Umbilical cord (tissue), 2 donors: ENCODE measurements at places on chromosomes 6 and 20.
A peak's percentile ranks its signal among the peaks of the same experiment; 100 is the strongest.

- DNase-seq, result peak; percentile 80
Measured at GRCh38 chr6:23180504-23181293, 611.3 kb downstream of the HDGFL1 start.

GRCh38 chr20:925516-925915 lies 9.4 kb upstream of the ANGPT4 start:
- no peak for DNase-seq

DNA sequence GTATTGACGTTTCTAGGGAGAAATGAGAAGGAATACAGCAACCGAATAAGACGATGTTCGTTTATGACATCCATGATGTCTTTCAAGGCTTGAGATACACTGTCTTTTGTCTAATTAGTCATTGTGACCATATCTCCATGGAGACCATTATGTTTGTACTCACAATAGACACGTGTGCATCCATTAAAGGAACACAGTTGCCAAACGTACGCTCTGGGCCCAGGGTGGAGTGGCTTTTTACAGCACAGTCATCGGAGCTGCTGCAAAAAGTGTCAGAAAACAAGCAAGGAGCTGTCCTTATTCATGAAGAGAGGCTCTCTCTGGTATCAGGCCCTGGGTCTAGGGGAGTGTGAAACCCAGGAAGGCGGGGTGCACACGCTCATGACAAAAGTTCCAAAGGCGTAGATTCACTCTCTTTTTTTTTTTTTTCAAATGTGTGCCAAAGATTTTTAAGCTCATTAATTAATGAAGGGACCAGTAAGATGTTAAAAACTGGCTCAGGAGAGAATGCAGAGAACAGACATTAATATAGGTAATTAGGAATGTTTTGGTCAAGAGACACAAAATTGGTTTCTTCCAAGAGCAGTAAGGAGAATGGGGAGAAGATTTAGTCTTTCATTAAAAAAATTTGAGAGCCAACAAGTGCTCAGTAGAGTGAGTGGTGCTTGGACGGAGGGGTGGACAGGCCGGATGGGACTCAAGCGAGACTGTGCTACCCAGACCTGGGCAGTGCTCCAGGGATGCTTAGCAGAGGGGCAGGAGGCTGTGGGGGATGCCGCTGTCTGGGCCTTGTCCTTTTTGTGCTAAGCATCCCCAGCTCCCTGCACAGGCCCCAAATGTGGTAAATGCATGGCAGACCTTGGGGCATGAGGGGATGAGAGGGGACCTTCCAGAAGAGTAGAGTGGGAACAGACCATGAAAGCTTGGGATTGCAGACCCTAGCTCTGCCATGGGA lies 34.9 kb upstream of the GTSF1L start:
- no peak for DNase-seq

DNA sequence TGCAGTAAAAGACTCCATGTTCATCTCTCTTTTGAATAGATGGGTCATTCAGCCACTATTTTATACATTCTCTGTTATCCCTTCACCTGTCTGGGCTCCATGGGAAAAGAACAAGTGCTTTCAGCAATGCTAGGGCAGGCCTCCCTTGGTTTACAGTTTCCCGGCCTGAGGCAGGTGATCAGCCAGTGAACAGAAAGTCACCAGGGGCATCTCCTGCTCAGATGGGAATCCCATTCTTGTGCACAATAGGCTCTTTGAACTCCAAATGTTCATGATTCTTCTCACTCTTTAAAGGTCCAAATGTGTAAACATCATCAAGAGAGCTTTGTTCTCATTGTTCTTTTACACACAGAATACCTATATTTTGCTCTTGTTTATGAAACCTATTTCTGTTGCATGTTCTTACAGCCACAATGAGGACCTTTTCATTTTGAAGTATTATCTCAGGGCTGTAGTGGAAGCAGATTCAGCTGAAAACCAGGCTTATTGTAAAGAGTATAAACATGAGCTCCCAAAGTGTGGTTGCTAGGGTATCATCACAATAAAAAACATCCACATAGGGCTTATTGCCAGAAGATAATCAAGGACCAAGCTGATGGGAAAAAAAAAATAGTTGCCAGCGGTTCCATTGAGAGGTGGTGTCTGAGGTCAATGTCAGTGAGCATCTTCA lies 267.1 kb upstream of the SGK1 start:
- DNase-seq, result no peak

DNA sequence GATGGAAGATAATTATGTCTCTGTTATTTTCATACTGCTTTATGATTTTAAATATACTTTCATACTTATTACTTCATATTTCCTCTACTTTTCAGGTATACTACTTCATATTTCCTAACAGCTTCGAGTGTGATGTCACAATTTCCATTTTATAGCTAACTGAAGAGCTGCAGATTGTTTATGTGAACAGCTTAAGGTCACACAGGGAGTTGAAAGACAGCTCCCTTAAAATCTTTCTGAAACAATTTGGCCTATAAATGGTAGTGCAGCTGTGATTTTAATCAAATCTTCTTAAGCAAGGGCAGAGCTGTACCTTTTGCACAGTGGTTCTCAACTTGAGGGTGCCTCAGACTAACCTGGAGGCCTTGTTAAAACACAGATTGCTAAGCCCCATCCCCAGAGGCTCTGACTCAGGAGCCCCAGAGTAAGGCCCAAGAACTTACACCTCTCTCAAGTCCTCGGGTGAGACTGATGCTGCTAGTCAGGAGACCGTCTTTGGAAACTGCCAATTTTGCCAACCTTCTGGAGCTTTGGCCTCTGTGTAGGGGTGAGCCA lies 347.0 kb upstream of the HSF2 start:
- no peak for DNase-seq

DNA sequence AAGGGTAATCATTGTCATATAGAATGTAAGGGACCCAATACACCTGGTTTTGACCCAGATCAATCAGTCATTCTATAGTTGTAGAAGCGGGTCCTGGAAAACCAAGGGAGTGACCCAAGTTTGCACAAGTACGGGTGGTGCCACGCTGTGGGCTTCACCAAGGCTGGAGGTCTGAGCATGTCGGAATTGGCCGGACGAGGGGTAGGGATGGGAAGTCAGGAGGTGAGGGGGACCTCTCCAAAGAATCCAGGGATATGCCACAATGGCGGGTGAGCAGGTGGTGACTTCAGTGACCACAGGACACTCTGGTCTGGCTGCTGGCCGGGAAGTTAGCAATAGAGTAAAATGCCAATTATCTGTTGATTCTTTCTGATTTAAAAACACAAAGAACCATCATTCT lies 186.6 kb upstream of the FOXQ1 start:
- DNase-seq, result no peak

DNA sequence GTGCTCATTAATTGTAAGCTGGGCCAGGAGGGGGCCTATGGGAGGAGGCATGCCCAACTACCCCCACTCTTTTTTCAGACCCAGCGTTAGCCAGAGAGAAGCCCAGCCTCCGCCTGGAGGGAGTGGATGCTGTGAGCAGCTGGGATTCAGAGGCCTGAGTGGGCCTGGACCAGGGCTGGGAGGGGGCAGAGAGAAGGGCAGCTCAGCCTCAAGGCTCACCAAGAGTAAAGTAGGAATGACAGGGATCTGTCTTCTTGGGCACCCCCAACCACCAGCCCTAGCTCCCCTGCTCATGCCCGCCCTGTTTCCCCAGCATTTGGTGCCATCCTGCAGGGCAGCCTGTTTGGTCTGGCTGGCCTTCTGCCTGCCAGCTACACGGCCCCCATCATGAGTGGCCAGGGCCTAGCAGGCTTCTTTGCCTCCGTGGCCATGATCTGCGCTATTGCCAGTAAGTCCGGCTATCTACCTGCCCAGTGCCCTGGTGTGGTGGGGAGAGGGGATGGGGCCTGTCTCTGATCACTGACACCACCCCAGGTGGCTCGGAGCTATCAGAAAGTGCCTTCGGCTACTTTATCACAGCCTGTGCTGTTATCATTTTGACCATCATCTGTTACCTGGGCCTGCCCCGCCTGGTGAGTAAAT lies 6.8 kb downstream of the SLC29A1 start:
- no peak for DNase-seq

DNA sequence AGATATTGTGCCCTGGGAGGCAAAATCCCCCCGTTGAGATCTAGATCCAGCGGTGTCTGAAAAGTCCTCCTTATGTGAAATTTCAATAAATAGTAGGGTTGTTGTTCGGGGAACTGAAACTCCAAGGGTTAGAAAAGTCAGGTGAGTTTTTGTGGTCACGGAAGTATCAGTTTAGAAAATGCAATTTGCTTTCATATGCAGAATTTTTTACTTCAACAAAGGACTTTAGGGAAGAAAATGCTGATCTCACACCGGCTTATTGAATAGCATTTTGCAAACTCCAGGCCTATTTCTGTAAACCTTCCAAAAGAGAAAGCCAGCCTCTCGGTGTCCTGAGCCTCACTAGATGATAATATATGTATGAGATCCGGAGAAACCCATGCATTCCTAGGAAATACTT lies 254.7 kb downstream of the TSHZ2 start:
- peak; percentile 74 for DNase-seq

DNA sequence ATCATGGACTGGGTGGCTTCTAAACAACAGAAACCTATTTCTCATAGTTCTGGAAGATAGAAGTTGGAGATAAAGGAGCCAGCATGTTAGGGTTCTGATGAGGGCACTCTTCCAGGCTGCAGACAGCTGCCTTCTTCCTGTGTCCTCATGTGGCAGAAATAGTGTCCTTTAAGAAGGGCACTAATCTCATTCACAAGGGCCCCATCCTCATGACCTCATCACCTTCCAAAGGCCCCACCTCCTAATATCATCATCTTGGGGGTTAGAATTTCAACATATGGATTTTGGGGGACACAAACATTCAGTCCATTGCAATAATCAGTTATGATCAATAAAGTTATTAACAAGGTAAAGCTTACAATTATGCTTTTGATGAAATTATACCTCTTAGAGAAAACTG lies 130.8 kb upstream of the SLC22A23 start:
- DNase-seq, result no peak

DNA sequence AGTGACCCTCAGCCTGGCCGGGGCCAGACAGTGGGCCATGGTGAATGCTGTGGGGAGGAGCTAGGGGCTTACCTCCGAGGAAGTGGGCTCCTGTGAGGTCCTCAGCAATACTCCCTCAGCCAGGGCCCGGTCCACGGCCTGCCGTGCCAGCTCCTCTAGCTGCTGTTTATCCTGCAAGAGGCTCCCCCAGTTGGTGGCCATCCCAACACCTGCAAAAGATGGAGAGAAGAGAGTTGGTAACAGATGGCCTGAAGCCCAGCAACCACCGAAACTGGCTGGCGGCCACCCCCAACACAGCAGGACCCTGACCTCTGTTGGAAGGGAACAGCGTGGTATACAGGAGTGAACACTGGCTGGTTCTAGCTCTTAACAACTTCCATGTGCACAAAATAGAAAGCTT lies 4.0 kb downstream of the GSS start:
- no peak for DNase-seq

- DNase-seq, result no peak
Measured at GRCh38 chr6:158867381-158868121, 48.4 kb upstream of the EZR start.

DNA sequence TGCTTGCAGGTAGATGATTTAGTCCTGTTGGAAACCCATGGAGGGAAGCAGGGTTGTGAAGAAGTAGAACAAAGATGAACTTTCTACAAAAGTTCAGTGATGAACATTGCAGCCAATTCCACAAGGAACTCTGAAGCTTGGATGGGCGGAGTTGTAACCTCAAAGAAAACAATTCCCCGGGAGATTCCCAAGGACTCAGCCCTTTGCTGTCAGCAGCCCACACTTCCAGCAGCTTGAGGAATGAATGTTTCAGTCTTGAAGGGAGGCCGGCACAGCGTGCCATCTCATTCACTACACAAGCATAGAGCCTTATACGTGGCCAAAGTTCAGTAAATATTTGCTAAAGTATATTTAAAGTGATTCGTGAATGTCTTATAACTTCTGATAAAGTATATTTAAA lies 269.4 kb downstream of the NKAIN2 start:
- DNase-seq, result no peak

DNA sequence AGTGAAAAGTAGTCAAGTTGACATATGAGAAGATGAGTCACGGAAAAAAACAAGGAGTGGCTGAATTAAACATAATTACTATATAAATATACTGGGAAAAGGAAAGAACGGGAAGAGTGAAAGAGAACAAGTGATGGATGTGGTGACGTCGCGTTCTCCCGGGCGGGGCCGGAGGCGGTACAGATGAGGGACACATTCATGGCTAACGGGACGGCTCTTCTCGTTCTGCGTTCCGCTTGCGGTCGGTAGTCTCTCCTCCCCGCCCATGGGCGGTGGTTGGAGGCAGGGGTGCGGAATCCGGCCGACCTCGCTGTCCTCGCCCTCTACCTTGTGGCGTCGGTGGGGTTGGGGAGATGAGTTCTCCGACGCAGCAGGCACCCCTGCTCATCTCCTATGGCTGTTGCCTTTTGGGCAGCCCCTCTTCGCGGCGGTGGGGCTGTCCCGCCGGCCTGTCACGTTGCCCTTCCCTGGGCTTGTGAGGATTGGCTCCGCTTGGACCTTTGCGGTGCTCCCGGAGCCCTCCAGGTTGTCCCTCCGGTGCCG lies 22.5 kb downstream of the HLA-G start:
- DNase-seq, result no peak

DNA sequence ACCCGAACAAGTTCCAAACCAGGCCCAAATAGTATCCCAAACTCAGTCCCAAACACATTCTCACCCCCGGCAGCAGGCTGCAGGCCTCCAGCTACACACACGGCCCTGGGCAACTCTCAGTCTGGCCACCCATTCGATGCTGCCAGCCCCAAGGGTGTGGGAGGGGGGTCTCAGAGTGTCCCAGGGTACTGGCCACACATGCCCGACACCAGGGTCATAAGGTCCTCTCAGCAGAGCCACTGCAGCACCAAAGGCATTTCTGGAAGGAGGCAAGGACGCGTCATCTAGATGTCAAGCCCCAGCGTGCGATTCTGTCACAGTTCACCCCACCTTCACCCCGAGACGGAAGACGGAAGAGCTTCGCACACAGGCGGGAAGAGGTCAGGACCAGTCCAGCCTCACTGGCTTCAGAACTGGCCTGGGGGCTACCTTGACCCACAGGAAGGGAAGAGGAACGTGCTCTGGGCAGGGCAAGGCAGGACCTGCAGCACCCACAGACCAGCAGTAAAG lies 9.5 kb downstream of the MYL9 start:
- DNase-seq, result peak; percentile 41

GRCh38 chr20:12970372-12970821 lies 38.4 kb upstream of the SPTLC3 start:
- peak; percentile 75 for DNase-seq

DNA sequence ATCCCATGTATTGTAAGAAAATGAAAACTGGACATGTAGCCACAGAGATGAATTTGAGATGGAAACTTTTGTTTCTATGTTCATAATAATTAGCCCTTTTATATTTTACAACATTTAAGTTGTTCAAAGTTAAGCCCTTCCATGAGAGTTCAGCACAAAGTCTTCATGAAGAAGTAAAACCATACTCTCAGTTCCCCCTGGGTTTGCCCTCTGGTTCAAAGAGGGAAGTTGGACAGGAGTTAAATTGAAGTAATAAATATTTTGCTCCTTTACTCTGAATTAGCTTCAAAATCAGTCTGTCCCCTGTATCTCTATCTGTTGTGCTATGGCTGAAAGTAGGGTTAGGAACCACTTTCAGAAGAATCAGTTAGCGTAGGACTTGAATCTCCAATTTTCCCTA lies 31.1 kb downstream of the PHACTR2 start:
- no peak for DNase-seq

GRCh38 chr6:28807682-28808280 lies 116.0 kb downstream of the TRIM27 start:
- DNase-seq, result peak; percentile 48

GRCh38 chr6:166001359-166001758 lies 166.3 kb downstream of the TBXT start:
- DNase-seq, result no peak
